ENCODE measurements at places on chromosomes 2 and 18.

DNA sequence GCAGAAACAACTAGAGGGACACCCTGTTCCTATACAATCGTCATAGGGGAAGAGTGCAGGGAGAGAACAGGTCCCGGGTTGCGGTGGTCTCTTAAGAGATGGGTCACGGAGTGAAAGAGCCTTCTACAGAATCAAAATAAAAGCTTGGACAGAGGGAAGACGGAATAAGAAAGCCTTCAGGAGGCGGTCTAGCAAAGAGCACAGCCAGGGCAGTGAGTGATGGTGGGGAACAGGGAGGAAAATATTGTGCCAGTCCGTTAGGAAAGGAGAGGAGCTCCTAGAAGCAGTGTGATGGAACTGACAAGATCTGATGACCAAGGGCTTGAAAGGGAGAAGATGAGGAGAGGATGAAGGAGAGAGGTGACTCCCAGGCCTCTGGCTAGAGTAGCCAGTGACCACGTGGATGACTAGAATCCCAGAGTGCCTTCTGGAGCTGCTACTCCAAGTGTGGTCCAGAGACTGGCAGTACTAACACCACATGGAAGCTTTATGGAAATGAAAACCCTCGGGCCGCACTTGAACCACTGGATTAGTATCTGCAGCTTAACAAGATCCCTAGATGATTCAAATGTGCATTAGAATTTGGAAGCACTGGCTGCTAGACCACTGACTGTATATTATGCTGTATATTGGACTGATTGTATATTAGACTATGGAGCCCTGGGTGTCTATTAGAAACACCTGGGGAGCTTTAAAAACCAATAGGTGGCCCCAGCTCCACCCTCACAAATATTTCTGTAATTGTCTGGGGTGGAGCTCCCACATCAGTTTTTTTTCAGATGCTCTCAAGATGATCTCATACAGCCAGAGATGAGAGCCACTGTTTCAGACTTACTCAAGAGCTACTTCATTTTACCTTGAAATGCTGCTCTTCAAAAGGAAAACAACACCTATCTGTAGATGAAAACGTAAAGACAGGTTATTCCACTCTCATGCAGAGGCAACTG is 1.1 kb upstream of the EVA1A start:
- DNase-seq: no peak

GRCh38 chr2:10493075-10493633 is 45.0 kb upstream of the ODC1 start:
- no peak for DNase-seq

DNA sequence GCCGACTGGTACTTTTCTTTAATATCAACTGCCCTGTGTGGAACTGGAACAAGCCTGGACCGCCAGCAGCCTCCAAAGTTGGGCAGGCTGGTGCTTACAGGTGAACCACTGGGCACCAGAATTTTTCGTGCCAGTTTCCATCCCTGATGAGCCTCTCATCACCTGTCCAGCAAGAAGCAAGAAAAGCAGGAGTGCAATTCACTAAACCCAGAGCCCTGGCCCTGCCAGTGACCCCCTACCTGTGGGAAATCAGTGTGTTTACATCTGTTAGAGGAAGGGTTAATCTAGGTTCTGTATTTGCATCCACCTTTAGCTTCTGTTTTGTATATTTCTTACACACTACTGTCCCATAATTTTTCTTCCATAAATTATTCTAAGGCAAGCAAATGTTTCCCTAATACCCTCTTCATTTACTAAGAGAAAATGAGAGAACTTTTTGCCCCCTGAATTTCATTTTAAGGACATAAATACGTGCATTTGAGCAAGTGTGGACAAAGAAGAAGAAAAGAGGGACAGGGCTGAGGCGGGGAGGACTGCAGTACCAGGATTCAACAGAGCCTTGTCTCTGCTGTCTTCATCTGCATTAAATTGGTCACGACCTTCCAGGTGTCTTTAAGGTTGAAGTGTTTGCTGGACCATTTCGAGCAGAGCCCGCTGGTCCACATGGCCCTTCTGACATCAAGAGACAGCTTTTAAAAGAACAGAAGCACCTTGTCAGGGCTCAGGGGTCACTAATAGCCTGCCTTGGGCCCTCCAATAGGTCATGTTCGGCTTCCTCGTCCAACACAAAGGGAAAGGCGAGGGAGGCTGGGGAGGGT is 763.1 kb downstream of the BCL11A start:
- no peak for DNase-seq

- DNase-seq: no peak
These were observed 5.4 kb downstream of the POU3F3 start for GRCh38 chr2:104859291-104859765.

- DNase-seq: no peak
These were observed 12.6 kb downstream of the MBP start for GRCh38 chr18:77119851-77120491.

GRCh38 chr2:161273038-161273760 is 35.0 kb upstream of the PSMD14 start:
- peak; percentile 59 for DNase-seq

DNA sequence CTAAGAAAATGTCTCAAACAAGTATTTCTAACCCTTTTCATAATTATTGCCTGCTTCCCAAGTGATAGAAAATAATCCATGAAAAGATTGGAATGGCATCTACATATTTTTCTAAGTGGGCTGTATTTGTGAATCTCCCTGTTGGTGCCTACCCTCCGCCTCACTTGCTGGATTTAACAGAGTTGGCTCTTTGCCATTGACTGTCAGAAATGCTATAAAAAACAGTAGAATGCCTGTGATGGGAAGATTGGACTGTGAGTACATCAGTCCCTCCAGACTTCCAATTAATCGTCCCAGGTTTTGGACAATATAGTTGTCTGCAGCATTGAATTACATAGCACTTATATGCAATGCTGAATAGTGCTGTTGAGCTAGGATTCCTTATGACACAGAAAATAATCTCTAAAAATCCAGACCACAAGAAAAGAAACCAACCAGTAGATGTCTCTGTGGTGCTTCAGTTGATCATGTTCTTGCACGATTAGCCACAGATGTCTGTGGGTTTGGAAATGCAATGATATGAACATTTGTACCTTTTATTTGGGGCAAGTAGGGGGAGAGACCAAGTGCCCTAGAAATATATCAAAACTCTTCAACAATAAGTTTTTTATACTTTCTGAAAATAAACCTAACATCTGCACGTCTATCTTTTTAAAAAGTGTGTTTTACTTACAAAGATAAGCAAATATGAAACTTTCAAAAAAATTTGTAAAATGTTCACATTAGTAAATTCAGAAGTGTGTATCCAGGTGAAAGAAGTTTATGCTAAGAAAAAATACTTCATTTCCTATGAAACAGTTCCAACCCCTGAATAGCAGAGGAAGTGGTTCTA is 88.5 kb downstream of the DYNAP start:
- DNase-seq: peak; percentile 82

All from fibroblast of skin of scalp (primary cell).